Left renal cortex interstitium (tissue), 4 donors: ENCODE measurements at places on chromosomes 1 and 21. TPM values are rescaled to one million over a fixed set of nuclear protein-coding genes. Genes with fewer than 3 reads are reported as not detected.

Gene FCRL6
- 0.40 TPM for polyA plus RNA-seq

Gene BATF3
- 2.3 TPM for polyA plus RNA-seq

Gene CPT2
- polyA plus RNA-seq: 28.3 TPM

Gene OR10J1
- polyA plus RNA-seq: 0.06 TPM

Gene PHF13
- 28.3 TPM for polyA plus RNA-seq

Gene HPDL
- 4.0 TPM for polyA plus RNA-seq

Gene SEMA4A
- 23.4 TPM for polyA plus RNA-seq

Gene SH3BGRL3
- polyA plus RNA-seq: 87.0 TPM

Gene S100A16
- 110 TPM for polyA plus RNA-seq

Gene AMIGO1
- 7.3 TPM for polyA plus RNA-seq

Gene GBP6
- polyA plus RNA-seq: 0.05 TPM

Gene GNAT2
- polyA plus RNA-seq: not detected

Gene THEM5
- polyA plus RNA-seq: 0.82 TPM

DNA sequence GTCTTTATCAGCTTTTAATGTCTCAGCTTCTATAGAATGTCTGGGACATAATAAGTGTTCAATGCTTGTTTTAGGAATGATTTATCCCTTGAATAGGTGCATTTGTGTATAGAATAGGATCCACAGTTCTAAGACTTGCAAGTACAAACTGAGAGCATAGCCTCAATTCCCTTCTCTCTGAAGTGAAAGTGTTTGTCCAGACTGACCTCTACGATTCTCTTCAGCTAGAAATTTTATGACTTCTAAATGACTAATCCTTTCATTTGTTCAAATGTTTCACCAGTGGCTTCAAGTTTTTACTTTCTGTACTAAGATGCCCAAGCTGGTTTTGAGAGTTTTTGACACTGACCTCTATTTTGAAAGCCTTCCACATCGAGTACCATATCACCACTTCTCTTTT lies 608.2 kb upstream of the ADGRL4 start:
- DNase-seq: no peak

DNA sequence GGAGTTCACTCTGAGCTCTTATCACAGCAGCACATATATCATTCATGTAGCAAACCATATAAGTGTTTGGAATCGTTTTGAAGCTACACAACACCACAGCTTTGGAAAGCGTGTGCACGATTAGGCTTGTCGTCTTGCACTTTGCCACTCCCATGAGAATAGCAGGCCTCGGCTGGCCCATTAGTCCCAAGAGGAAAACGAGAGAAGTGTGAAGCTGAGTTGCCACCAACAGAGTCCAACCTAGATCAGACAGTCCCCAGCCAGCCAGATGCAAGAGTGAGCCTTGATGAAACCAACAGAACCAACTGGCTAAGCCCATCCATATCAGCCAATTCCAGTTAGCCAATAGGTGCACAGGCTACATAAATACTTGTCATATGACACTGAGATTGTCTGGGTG lies 238.4 kb downstream of the C1orf94 start:
- DNase-seq: no peak

DNA sequence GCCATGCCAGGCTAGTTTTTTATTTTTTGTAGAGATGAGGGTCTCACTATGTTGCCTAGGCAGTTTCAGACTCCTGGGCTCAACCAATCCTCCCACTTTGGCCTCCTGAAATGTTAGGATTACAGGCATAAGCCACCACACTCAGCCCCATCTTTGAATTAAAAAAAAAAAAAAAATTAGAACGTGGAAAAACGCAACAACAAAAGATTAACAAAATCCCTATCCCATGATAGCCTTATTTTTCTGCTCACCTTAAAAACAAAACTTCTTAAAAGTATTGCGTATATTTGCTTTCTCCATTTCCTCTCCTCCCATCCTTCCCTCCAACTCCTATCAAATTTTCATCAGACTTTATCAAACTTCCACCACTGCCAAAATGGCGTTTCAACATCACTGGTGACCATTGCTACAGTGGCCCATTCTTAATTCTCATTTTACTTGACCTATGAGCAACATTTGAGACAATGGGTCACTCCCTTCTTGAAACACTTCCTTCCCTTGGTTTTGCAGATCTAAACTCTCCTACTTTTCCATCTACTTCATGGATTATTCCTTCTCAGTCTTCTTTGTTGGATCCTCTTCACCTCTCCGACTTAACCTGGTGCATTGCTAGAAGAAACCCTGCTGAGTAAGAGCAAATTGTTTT lies 579 bp upstream of the ZNF684 start:
- DNase-seq: no peak

- DNase-seq: no peak
These were observed 11.7 kb upstream of the EPS8L3 start for GRCh38 chr1:109775398-109775797.

- DNase-seq: no peak
These were observed 26.8 kb downstream of the S100A6 start for GRCh38 chr1:153509036-153509435.

GRCh38 chr1:91863498-91863897 lies 22.5 kb downstream of the TGFBR3 start:
- DNase-seq: no peak

DNA sequence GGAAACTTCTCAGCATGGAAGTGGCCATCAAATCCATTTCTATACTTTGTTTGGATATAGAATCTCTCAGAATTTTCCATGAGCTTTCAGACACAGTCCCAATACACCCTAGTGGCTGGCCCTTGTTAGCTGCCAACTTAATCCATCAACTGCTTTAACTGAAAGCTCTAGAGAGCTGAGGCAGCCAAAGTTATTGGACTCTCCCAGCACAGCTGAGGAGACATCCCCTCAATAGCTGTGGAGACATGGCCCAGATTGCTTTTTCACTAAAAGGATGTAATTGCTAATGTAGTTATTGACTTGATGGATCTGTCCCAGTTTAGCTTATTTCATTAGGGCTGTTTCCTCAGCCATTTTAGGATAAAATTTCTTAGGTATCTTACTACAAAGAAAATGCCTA lies 94.8 kb upstream of the PRMT6 start:
- DNase-seq: no peak

DNA sequence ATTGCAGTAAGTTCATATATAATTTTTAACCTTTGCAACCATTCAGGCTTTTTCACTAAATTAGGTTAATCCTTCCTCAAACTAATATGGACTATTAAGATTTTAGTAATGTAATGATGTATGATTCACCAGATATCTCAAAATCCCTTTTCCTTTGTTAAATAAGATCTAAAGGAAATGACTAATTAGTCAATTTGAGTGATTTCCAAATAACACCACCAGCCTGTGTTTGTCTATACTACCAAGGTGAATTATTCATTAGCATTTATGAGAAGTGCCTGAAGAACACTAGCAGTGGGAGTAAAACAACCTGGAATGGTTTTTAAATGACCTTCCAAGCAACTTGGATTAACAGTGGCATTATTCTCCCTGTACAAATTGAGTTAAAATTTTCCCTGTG lies 670.6 kb upstream of the PKN2 start:
- no peak for DNase-seq

DNA sequence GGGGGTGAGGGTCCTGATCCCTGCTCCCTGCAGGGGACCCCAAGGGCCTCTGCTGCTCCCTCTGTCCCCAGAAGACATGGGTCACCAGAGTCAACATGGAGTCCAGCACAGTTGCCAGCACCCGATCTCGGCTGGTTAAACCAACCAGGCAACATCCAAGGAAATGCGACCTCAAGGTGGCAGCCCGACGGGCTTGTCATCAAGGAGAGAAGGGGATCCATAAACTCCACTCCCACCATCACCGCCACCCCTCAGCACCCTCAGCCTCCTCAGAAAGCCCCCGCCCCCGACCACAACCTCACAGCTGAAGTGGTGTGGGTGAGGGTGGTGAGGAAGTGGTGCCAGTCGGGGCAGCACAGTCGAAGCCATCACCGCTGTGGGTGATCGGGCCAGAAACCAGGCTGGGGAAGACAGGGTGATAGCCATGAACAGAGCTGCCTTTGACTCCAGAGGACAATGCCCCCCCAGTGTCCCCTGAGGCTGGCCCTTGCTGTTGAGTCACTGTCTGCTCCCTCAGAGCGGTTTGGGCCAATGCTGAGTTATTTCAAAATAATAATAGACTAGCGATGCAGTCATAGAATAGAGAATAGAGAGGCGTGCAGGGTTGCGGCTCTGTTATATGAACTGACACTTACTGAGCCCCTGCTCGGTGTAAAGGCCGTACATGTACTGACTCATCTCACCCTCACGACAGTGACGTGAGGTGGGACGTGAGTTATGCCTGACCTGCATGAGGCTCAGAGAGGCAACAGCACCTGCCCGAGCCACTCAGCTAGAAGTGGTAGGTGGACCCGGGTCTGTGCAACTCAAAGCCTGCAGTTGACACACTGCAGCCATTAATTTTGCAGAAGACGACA lies 88.7 kb upstream of the IFFO2 start:
- DNase-seq: no peak

DNA sequence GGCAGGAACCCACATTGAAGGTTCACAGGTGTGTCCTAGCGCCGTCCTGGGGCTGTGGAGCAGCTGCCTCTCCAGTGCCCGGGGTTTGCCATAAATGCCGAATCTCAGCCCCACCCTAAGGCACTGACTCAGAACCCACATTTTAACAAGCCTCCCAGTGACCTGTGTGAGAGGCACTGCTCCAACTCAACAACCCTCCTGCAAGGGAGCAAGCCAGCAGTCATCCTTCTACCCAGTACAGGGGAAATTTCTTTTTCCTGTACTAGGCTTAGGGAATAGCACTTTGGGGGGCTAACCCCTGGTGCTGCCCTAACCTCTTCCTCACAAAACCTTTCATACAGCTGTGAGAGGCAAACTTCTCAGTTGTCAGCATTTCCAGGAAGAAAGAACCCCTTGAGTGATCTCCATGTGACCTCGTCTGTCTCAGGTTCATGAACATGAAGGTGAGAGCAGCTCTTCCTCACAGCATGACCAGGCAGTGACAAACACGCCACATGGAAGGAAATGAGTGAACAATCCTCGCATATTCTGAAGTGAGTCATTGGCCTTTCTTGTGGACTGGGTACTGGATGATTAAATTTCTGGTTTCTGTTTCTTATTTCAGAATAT lies 11.4 kb upstream of the BCAR3 start:
- no peak for DNase-seq

- DNase-seq: no peak
These were observed 137.1 kb downstream of the PCBP3 start for GRCh38 chr21:45780647-45781046.

- no peak for DNase-seq
These were observed 23.2 kb downstream of the RPE65 start for GRCh38 chr1:68426594-68426993.

DNA sequence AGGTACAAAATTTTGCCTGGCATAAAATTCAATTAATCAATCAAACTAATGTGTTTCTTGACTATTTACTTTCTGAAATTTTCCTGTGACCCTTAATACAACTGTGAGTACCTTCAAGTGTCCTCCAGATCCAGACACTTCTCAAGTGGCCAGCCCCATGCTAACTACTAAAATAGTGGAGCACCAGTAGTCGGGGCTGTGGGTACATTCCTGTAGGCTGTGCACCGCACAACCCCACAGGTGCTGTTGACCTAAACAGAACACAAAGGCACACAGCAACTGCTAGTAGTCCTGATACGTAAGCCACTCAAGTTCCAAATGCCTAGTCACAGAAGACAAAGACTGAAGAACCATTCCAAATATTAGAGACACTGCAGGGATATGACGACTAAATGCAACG lies 36.6 kb downstream of the TMEM50B start:
- no peak for DNase-seq

- DNase-seq: no peak
These were observed 1530.1 kb upstream of the TPTE start for GRCh38 chr21:8991088-8991907.

GRCh38 chr1:84795213-84795612 lies 97.8 kb downstream of the LPAR3 start:
- DNase-seq: no peak

GRCh38 chr1:90704817-90705216 lies 12.3 kb downstream of the BARHL2 start:
- no peak for DNase-seq

DNA sequence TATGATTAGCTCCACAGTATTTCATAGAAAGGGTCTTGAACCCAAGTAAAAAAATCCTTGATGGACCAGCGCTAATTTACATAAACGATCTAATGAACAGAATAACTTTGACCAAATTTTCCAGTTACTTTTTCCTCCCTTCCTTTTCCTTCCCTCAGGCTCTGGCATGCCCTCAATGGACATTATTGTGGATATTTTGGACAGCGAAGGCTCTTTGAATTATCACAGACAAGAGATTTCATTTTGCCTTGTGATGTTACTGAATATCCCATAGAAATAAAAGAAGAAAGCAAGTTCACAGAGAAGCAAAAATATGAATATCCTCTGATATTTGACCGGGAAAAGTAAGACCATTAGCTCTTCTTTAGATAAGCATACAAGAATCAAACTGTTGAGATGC lies 60.3 kb upstream of the EXO1 start:
- DNase-seq: no peak

- DNase-seq: no peak
These were observed 24.0 kb upstream of the CCDC181 start for GRCh38 chr1:169451218-169451824.

DNA sequence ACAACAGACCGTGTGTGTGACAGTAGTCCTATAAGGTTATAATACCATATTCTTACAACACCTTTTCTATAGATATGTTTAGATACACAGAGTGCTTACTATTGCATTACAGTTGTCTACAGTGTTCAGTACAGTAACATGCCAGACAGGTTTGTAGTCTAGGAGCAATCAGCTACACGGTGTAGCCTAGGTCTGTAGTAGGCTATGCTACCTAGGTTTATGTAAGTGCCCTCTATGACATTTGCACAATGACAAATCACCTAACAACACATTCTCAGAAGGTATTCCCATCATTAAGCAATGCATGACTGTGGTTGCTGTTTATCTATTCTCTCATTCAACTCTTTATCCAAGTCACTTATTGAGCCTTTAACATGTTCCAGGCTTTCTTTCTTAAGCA lies 1.8 kb upstream of the WLS start:
- no peak for DNase-seq

- DNase-seq: no peak
These were observed 8.7 kb downstream of the PLXNA2 start for GRCh38 chr1:208235356-208235981.

- no peak for DNase-seq
These were observed 3.6 kb downstream of the AJAP1 start for GRCh38 chr1:4657960-4658541.
